Activated naive CD8-positive, alpha-beta T cell treated with anti-CD3 and anti-CD28 coated beads for 36 hours (primary cell): ENCODE measurements at places on chromosomes 13 and 19.

DNA sequence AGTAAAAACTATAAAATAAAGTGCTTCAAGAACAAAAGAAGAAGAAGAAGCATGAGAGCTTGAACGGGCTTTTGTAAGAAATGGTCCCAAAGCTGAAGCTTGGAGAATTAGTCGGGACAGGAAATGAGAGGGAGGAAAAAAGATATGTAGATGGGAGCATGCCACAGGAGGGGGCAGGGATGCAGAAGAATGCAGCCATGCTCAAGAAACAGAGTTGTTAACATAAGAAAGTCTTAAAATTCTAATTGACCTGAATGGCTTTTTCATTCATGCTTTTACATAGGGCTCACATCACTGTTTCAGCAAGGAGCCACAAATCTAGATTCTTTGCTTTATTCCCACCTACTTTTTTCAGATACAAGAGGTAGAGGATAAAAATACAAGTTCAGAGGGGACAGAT lies 27.7 kb upstream of the NBEA start:
- no peak overlapping the region for H3K4me3 ChIP-seq
- no peak for DNase-seq
- H3K36me3 ChIP-seq, result no peaks in the 10 kb centered on the region

DNA sequence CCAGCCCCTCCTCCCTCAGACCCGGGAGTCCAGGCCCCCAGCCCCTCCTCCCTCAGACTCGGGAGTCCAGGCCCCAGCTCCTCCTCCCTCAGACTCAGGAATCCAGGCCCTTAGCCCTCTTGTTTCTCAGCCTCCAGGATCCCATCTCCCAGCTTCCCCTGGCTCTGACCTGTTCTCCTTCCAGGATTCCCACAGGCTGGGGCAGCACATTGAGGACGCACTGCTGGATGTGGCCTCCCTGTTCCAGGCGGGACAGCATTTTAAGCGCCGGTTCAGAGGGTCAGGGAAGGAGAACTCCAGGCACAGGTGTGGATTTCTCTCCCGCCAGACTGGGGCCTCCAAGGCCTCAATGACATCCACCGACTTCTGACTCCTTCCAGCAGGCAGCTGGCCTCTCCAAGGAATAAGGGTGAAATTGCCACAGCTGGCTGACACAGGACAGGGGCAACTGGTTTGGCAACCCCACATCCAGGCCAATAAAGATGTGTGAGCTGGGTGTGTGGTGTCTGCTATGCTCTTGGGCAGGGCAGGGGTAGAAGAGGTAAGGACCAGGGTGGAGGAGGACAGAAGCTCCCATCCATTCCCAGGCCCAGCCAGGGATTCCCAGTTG lies 22.4 kb downstream of the CPT1C start:
- H3K36me3 ChIP-seq, result no peaks in the 10 kb centered on the region
- DNase-seq, result no peak
- peaks cover 5% of the 10 kb centered on the region for H3K27me3 ChIP-seq
- peaks cover 9% of the 10 kb centered on the region for H3K4me1 ChIP-seq
- no peak overlapping the region for H3K4me3 ChIP-seq

- H3K27ac ChIP-seq, result no peak overlapping the region
- H3K36me3 ChIP-seq, result no peaks in the 10 kb centered on the region
- H3K4me3 ChIP-seq, result no peak overlapping the region
- no peaks in the 10 kb centered on the region for H3K27me3 ChIP-seq
These were observed 1551.9 kb downstream of the EFNB2 start for GRCh38 chr13:104983601-104984000.

DNA sequence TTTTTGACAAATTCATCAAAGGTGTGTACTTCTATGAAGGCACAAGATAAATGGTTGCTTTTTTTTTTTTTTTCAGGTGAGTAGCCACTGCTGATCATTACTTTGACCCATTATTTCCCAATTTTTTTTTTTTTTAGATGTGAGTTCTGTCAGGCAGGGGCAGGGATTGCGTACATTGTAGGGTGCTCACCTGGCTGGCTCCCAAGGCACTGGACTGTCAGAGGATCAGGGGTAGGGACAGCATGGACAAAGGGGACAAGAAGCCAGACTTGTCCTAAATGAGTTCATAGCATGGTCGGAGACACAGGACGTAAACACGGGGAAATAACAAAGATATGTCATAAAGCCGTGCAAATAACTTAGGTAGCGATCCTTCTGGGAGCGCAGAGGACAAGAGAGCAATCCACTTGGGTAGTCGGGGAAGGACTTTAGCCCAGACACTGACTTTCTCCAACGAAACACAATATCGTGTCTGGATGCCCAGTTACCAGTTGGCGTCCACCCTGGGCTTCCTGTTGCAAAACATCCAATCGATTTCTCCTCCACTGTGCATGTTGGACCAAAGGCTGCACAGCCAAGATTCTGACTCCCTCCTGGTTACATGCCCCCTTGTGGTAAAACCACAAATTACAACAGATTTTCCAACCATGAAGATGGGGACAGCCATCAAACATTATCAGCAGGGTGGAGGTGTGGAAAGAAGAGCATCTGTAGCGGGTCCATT lies 27.5 kb upstream of the KATNAL1 start:
- no peaks in the 10 kb centered on the region for H3K4me1 ChIP-seq
- no peak for DNase-seq
- no peak overlapping the region for H3K27ac ChIP-seq

GRCh38 chr13:80881942-80882445 lies 541.1 kb upstream of the SPRY2 start:
- no peaks in the 10 kb centered on the region for H3K36me3 ChIP-seq
- no peak for DNase-seq
- no peaks in the 10 kb centered on the region for H3K27me3 ChIP-seq
